ENCODE measurements at places on chromosomes 11 and 22.

- DNase-seq, result peak; percentile 79
These were observed 6.1 kb downstream of the MPEG1 start for GRCh38 chr11:59206635-59207034.

- DNase-seq, result no peak
These were observed 30.6 kb downstream of the MUC6 start for GRCh38 chr11:1005928-1006327.

GRCh38 chr11:60914633-60915247, 782 bp downstream of the TMEM109 start:
- DNase-seq, result peak; percentile 35

- no peak for DNase-seq
These were observed 17.4 kb downstream of the SMCO4 start for GRCh38 chr11:93525601-93526345.

DNA sequence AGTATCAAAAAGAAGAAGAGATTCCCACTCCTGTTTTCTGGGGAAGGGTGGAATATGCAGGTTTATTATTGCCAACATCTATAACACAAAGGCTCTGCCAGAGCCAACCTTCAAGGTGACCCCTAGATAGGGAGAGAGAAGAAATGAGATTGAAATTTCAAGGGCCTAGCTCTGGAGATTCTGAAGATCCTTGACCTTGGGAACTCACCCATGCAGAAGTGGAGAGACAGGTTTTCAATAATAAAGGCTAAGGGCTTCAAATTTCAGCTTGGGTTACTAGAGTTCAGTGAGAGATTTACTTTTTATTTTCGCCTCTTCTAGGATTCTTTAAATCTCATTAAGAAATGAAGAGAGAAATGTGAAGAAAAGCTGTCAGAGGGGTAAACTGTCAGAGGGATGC, 98.4 kb downstream of the CD44 start:
- no peak for DNase-seq

GRCh38 chr22:45684169-45684568, 12.5 kb downstream of the ATXN10 start:
- no peak for DNase-seq

GRCh38 chr11:81070948-81071347, 1630.1 kb upstream of the TENM4 start:
- no peak for DNase-seq
